ENCODE measurements at places on chromosomes 1 and 21.

DNA sequence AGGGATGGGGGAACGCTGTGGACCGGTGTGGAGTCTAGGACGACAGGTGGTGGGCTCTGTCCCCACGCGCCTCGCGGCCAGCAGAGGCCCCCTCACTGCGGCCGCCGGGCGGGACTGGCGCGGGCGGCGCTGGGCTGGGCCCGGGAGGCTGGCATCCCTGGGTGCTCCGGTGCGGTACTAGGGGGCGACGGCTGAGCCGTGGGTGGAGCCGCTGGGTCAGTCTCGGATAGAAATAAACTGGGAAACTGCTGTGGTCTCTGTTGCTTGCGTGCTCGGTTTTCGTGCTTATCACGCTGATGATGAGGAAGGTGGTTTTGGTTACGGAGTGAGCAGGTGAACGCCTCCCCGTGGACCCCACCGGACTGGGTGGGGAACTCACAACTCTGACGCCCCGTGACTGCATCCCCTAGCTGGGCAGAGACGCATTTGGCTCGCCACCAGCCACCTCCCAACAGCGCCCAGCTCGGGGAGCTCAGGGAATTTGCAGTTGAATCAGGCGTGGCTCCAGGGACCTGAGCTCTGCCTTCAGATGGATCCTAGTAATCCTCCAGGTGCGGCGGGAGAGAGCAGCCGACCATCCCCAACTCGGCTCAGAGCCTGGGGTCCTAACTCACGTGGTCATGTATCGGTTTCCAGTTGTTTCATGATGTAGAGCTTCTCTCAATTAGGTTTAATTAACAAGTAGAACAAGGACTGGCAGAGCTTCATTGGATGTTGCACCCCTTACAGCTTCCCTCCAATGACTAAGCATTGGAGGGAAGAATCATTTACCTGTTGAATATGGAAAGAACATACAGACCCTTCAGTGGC, 32.1 kb downstream of the HSD17B7 start:
- DNase-seq = peak; percentile 60

DNA sequence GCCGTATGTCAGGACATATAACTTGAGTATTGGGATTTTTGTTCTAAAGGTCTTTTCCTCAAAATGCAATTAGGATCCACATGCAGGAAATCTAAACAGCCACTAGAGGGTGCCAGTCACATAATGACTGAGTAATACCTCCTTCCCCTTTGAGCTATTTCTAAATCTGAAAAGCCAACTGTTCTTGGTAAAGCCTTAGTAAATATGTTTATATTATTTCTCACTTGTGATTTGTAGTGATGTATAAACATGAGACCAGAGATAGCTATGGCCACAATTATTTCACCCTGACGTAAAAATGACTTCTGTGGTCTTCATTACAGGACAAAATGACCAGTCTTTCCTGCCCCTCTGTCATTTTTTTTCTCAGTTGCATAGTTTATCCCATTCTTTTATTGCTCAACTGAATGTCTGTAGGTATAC, 41.0 kb upstream of the DR1 start:
- DNase-seq = peak; percentile 72

- no peak for DNase-seq
These were observed 91.7 kb downstream of the CDC14A start for GRCh38 chr1:100443811-100444571.

GRCh38 chr1:246302711-246303317, 204.3 kb downstream of the SMYD3 start:
- DNase-seq = no peak

DNA sequence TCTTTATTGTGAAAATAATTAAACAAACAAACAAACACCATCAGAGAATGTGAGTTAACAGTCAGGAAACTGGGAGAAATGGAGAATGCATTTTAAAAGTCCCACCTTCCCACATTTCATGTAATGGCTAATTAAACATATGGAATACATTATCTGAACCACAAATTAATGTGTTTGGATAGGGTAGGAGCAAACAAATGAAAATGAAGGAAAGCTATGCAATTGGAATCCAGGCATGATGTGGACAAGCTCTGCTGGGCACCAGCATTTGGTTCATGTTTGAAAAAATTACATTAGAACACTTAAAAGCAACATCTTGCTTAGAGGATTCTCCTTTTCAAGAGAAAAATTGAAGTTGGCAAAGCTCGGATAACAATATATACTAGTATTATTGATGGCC, 628.1 kb downstream of the LMO4 start:
- DNase-seq = peak; percentile 25

GRCh38 chr1:27176954-27177353, 22.0 kb upstream of the SLC9A1 start:
- no peak for DNase-seq

GRCh38 chr1:182317611-182318161, 73.9 kb downstream of the GLUL start:
- DNase-seq = no peak

GRCh38 chr1:216186141-216186540, 237.1 kb downstream of the USH2A start:
- DNase-seq = no peak

- no peak for DNase-seq
These were observed 31.9 kb downstream of the MAP10 start for GRCh38 chr1:232837087-232837486.

GRCh38 chr1:7753641-7754040, 17.5 kb upstream of the VAMP3 start:
- no peak for DNase-seq

- DNase-seq = no peak
These were observed 73.0 kb upstream of the TMPRSS2 start for GRCh38 chr21:41580758-41581554.

All from GM03348 (cell line).